ENCODE measurements at places on chromosomes 7 and 10. TPM values are rescaled to one million over a fixed set of nuclear protein-coding genes. Genes with fewer than 3 reads are reported as not detected.

DNA sequence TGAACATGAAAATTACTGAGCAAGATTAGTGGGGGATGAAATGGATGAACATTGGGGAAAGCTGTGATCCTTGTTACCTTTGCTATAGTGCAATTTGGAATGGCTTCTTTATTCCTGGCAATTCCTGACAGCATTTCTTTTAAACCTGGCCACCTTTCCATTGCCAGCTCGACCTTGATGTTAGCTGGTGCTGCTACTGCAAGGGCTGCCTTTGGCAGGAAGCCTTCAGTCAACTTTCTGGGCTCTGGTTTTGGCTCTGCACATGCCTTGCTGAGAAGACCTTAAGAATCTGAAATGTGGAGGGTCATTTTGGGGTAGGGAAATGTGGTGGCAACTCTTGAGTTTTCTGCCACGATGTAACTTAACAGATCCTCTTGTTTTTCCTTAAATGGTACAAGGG, 64.7 kb downstream of the KAT6B start:
- DNase-seq = no peak

GRCh38 chr10:68666280-68666760, 54.7 kb upstream of the CCAR1 start:
- DNase-seq = peak; percentile 37

GRCh38 chr7:12004581-12004980, 172.6 kb upstream of the THSD7A start:
- DNase-seq = no peak

GRCh38 chr7:55246171-55246570, 119.0 kb upstream of the LANCL2 start:
- no peak for DNase-seq

DNA sequence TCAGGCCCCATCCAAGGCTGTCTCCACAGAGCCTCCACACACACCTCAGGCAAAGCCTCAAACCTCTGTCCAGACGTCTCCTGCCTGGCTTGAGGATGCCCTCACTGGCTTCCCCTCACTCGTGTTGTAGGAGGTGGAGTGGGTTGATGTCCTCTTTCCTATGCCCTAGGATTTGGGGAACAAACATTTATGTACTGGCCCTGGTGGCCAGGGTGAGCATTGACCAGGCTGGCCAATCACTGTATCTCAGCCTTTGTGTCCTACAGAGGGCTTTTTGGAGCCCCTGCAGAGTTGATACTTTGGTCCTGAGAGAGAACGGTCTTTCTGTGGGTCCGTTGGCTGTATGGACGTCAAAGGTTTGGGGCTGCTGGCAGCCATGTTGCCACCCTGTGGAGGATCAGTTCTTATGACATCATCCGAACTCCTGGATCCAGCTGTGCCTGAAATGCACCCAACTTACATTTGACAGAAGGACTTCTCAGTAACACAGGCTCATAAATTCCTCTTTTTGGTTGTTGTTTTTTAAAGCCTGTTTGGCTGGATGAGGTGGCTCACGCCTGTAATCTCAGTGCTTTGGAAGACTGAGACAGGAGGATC, 2.3 kb upstream of the GRID2IP start:
- no peak for DNase-seq

GRCh38 chr7:6279937-6280336, 7.5 kb upstream of the CYTH3 start:
- no peak for DNase-seq

DNA sequence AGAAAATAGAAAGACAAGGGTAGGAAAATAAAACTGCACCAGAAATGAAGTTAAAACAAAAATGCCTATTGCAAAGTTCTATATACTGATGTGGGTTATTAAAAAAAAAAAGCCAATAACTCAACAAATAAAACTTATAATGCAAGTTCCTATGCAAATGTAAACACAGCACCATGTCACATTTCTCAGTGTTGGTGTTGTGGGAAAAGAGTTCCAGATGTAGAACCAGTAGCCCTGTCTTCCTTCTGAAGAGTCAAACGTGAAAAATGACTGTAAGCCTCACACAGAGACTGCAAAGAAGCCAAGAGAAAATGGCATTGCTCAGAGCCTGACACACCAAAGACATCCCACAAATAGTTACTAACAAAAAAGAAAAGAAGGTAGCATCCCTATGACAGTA, 10.1 kb downstream of the PON2 start:
- no peak for DNase-seq

GRCh38 chr7:128916643-128916915, 6.1 kb upstream of the KCP start:
- no peak for DNase-seq

DNA sequence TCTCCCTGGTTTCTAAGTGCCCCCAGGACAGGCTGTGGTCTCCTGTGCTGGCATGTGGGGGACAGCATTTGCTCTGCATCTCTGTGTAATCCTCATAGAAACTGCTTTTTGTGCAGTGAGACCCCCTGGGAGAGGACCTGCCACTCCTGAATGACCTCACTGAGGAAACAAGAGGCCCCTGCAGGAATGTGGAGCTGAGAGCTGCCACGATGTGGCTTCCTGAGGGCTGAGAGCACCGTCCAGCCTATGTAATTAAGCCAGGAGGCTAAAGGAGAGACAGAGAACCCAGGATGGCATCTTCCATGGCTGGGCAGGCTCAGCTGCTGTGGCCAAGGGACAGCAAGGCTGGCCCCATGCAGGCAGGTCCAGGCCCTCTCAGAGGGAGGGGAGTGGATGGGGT, 32.3 kb upstream of the ADGRA1 start:
- no peak for DNase-seq

The TMEM176B gene
- not detected for total RNA-seq

DNA sequence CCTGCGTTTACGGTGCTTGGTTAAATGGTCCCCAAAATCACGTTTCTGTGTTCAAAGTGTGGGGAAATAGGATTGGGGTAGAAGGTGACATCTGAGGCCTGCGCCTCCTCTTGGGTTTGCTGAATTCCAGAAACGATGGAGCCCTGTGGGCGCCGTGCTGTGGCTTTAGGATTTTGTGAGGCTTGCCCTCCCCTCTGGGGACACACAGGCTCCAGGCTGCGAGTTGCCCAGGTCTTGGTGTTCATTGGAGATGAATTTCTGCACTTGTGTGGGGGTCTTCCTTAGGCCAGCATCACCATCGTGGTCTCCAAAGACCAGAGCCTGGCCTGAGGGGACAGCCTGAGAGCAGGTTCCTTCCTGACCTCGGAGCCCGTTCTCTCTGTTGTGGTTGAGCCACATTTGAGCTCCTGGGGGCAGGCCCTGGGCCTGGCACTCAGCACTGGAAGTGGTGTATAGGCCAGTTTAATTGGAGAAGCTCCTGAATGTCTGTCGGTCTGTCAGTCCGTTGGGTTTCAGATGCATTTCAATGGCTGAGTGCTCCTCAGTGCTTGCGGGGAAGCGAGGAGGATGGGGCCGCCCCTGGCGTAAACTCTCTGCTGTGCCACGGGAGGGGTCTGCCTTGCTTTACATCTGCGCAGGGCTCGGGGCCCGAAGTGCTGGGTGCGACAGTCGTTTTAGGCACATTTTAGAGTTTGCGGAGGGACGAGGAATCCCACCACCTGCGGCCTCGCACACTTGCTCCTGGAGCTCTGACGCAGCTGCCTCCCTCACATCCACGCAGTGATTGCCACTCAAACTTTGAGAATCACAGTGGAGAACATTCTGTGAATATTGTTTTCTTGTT, 71.7 kb downstream of the DNAJB6 start:
- DNase-seq = no peak

The GIMAP6 gene
- total RNA-seq = not detected

- no peak for DNase-seq
Measured at GRCh38 chr7:115888981-115889668, 141.4 kb downstream of the TFEC start.

DNA sequence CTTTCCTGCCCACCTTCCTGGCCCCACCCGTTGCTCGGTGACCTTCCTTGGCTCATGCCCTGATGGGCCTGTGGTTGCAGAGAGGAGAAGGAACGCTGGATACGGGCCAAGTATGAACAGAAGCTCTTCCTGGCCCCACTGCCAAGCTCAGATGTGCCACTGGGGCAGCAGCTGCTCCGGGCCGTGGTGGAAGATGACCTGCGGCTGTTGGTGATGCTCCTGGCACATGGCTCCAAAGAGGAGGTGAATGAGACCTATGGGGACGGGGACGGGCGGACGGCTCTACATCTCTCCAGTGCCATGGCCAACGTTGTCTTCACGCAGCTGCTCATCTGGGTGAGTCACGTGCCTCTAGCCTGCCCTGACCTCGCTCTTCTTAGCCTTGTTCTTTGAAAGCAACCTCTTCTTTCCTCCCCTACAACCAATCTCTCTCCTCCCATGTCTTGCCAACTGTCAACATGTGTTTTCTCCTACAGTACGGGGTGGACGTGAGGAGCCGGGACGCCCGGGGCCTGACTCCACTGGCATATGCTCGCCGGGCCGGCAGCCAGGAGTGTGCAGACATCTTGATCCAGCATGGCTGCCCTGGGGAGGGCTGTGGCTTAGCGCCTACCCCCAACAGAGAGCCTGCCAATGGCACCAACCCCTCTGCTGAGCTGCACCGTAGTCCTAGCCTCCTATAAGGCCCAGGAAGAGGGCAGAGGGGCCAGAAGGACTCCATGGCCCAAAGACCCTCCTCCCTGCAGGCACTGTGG, 24.1 kb downstream of the GBX1 start:
- DNase-seq = no peak

The CPEB3 gene
- 0.09 TPM for total RNA-seq

The PSD gene
- total RNA-seq = 0.78 TPM

The PRKCQ gene
- 9.8 TPM for total RNA-seq

DNA sequence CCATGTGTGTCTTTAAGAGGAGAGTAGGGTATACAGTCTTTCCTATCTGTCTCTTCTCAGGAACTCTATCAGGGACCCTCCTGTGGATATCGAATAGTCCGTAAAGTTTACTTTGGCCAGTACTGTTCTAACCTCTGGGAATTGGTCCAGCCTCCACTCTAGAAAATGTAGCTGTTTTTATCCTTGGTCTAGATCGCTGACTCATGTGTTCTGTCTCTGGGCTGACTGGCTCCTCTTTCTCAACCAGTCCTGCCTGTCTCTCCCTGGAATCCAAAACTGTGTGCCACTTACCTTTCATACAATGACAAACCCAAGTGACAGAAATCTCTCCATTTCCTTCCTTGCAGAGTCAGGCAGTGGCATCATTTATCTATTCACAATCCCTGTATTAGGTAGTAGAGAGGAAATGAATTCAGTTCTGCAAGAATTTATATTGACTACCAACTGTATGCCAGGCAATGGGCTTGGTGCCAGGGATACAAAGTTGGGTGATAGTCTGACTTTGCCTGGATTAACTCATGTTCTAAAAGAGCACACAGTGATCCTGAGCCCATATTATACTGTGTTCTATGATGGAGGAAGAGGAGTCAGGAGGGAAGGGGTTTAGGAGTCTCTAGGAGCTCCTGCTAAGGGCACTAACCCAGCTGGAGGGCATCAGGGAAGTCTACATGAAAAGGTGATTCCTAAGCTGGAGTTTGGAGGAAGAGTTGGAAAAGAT, 232.7 kb downstream of the LRMDA start:
- no peak for DNase-seq

DNA sequence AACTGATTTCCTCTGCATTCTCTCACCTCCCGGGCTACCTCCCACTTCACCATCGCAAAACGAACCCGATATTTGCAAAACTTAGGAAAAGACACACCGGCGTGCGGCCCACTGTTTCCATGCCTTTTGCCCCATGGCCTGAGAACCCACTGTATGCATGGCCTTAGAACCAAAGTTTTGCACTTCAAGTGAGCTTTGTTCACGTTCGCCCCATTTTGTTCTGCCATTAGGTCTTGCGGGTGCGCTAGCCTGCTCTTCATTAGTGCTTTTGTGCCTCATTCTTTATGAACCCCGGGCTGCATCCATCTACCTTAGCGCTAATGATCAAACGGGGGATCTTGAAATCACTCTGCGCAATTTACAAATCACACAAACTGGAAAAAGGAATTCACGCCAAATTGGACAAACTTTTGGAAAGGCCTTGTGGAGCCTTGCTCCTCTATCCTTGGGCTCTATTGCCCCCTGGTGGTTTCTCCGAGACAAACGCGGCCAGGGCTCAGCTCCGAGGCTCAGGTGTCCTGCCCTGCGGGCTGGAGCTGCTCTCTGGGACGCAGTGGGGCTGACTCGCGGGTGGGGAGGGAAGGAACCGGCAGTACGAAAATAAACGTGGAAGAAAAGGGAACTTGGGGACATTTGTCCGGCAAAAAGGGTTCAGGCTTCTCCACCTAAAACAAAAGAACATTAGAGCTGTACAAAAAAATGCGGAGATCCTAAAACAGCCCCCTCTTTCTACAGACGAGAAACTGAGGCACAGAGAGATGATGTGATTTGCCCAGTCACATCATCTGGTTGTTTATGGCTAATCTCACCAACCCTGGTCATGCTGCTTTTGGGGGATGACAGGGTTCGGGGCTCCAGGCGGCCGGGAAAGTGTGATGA, 300.4 kb upstream of the NFE2L3 start:
- peak; percentile 74 for DNase-seq

The NPFFR1 gene
- total RNA-seq = not detected

DNA sequence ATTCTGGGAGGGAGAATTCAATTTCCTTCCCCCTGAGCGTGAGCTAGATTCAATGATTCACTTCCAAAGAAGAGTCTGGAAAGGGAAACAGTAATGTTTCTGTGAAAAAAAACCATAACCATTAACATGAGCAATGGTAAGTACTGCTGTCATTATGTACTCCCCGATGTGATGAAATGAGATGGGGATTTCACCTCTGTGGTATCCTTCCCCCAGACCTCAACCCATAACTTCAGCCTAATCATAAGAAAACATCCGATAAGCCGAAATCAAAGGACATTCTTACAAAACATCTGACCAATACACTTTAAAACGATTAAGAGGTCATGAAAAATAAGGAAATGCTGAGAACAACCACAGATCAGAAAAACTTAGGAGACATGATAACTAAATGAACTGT, 27.2 kb downstream of the EZH2 start:
- DNase-seq = no peak

DNA sequence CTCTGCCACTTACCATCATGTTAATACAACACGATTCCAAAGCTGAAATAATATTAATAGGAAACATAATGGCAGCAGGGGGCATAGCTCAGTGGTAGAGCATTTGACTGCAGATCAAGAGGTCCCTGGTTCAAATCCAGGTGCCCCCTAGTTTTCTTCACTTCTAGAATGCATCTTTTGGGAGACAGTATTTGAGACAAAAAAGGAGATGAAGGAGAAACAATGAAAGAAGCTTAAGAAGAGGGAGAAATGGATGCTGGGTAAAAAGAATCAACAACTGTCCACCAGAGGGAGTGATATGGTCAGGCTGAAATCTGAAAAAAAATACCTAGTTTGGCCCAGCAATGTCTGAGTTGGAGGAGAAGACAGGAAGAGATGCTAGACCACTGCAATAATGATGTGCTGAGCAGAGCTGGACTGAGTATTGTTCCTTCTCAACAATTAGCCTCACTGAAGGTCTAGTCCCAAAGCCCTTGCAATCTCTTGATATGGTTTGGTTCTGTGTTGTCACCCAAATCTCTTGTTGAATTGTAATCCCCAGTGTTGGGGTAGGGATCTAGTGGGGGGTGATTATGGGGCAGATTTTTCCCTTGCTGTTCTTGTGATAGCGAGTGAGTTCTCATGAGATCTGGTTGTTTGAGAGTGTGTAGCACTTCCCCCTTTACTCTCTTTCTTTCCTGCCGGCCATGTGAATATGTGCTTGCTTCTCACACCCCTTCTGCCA, 48.3 kb downstream of the ZNF783 start:
- DNase-seq = peak; percentile 55

GRCh38 chr10:49615213-49615612, 1.4 kb downstream of the CHAT start:
- no peak for DNase-seq

The AGR3 gene
- total RNA-seq = not detected

- no peak for DNase-seq
Measured at GRCh38 chr7:98214811-98215321, 3.6 kb downstream of the BHLHA15 start.

The PTPN20 gene
- 12.7 TPM for total RNA-seq

GRCh38 chr10:19970717-19971116, 154.5 kb downstream of the PLXDC2 start:
- no peak for DNase-seq
